NCI-H1092 treated with DMSO at 0.1 percent for 48 hours (cell line): ENCODE measurements at places on chromosomes 3 and 15.

- DNase-seq: no peak
These were observed 28.1 kb downstream of the ATRIP start for GRCh38 chr3:48474619-48475018.

DNA sequence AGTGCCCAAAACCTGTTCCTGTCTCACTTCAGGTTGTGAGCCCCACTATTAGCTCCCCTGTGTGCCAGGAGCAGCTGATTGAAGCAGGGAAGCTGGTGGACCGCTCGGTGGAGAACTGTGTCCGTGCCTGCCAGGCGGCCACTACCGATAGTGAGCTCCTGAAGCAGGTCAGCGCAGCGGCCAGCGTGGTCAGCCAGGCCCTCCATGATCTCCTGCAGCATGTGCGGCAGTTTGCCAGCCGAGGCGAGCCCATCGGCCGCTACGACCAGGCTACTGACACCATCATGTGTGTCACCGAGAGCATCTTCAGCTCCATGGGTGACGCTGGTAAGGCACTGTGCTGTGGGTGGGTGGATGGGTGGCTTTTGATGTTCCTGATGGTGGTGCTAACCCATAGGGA lies 334.1 kb upstream of the TPM1 start:
- no peak for DNase-seq

DNA sequence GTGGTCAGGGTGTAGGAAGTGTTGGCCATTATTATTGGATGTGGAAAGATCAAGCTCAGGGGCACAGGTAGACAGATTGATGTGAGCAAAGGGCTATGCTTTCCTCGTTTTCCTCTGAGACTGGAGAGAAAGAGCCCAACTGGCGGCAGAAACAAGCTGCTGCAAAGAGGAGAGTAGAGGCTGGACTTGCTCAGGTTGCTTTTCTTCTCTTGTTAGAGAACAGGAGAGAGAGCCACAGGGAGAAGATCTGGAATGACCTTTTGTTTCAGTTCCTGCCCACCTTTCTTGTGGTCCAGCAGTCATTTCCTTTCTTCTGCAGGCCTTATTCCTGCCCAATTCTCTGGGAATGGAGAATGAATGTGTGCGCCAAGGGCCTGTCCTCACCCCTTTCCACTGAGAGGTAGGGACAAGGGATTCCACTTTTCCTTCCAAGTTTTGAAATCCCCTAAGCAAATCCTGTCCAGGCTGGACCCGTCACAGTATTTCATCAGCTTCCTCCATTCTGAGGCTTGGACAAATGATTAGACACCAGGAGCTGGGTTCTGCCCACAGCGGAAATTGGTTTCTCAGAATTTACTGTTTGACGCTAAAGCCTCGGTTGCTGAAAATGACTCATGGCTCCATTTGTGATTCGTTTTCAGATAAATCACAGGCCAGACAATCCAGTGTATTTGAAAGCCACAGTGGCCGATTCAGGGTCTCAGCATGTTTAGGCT lies 16.1 kb downstream of the ZNF80 start:
- no peak for DNase-seq

DNA sequence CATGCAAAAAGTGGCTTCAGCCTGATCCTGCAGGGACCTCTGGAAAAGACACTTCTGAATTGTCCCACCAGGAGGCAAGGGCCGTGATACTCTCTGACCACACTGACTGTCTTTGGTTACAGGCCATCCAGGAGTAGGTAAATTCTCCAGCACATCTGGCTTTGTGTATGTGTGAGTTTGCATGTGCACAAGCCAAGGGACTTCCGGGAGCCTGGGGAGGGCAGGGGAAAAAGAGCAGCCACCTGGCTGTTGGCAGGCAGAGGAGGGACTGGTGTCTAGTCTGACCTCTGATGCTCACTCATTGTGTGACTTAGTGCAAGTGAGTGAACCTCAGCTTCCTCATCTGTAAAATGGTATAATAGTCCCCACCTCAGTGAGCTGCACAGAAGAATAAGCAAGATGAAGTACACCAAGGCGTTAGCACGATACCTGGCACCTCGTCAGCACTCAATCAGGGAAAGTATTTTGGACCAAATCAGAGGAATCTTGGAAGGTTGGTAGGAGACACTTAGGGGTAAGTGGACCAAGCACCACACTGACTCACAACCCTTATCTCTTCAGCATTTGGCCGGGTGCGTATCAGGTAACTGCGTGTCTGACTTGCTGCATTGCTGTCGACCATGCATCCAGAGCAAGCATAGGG lies 19.1 kb downstream of the KLHL6 start:
- no peak for DNase-seq

- no peak for DNase-seq
These were observed 2.8 kb downstream of the TMEM115 start for GRCh38 chr3:50356553-50356952.

GRCh38 chr3:38616111-38616510 lies 33.4 kb downstream of the SCN5A start:
- DNase-seq: no peak
